ENCODE measurements at places on chromosomes 5 and 9. TPM values are rescaled to one million over a fixed set of nuclear protein-coding genes. Genes with fewer than 3 reads are reported as not detected.

DNA sequence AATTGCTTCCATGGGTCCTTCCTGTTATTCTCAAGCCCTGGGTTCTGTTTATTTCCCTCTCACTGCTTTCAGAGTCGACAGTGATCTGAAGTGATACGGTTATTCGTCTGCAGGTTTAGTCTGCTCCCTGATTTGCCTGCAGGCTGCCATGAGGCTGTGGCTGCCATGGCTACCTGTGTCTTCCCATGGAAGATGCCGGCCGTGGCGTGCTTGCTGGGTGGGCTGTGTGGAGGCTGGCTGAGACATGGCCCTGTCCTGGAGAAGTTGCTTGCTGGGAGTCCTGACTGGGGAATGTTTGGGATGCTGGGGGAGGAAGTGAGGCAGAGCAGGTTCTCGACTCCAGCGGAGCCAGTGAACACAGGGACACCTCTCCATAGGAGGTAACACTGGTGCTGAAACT, 104.1 kb upstream of the TBC1D2 start:
- DNase-seq = no peak

DNA sequence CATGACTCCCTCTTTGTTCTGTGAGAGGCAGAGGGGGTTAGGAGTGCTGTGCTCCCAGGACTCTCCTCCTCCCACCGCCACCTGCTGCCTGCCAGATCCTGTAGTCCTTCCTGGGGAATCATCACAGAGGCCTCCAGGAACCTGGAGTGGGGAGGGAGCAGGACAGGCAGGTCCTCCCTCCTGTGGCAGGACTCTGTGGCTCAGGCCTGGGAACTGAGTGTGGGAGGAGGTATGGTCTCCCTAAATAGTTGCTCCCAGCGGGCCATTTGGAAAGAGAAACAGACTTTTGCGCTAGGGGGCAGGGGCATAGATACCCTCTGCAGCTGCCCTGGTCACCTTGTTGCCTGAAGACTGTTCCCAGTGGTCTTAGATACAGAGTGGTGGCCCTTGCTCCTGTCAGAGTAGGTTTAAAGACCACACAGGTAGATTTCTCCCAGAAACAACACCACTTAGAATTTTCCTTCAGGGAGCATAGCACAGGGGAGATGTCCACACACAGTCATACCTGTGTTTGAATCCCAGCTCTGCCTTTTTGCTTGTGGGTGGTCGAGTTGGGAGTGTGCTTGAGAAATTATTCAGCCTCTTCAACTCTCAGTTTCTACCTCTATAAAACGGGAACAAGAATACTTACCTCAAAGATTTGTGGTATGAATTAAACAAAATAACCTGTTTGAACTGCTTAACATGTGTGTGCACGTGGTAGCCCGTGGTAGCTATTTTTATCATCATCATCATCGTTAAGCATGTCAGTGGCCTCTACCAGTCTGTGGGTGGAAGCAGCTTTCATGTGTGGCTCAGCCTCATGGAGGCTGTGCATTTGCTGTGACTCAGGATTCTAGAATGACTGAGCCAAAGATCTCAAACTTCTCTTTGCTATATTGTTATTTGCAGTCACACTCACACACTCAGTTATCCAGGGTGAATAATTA, 55.8 kb downstream of the SLC22A5 start:
- peak; percentile 10 for DNase-seq

GRCh38 chr9:103014242-103014641, 19.1 kb downstream of the CYLC2 start:
- no peak for DNase-seq

DNA sequence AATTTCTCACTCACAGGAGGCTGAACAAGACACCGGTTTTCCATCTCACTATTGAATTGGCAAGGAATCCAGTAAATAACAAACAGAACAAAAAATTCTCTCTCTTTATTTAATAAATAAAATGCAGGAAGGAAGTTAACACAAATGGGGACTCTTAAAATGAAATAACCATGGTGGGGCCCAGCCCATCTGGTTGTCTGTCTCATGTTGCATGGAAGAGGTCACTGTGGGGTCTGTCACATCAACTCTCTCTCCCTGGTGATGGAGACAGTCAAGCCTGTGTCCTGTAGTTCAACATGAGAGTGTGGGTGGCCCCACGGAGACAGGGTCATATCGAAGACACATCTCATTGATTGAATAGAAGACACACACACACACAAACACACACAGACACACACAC, 297.7 kb downstream of the IRX2 start:
- no peak for DNase-seq

KCNN2 gene
- polyA plus RNA-seq = 6.4 TPM

FOXD4L4 gene
- polyA plus RNA-seq = 0.16 TPM

NDUFB6 gene
- polyA plus RNA-seq = 122 TPM

IFNK gene
- polyA plus RNA-seq = 0.36 TPM

Data from hepatocyte (in vitro differentiated cells).